NCI-H1417 treated with DMSO at 0.1 percent for 48 hours (cell line): ENCODE measurements at places on chromosomes 12 and 14.

DNA sequence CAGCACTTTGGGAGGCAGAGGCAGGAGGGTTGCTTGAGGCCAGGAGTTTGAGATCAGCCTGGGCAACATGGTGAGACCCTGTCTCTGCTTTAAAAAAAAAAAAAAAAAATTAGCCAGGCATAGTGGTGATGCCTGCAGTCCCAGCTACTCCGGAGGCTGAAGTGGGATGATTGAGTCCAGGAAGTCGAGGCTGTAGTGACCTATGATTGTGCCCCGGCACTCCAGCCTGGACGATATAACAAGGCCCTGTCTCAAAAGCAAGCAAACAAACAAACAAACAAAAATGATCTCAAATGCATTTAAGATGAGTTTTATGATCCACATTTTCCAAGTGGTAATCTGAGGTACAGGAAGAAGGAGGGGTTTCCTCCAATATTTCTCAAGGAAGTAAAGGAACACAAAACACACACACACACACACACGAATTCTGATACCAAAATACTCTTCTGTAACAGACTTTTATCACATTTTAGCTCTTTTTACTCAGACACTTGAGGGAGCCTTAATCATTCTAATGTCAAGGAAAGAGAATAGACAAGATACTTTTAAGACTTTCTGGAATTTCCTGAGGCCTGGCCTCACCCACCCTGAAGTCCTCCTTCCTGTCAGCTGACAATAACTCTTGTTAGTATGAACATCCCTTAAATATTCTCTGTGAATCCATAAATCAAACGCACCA, 44.4 kb upstream of the CERS5 start:
- DNase-seq: no peak

GRCh38 chr14:103808403-103809001, 38.9 kb downstream of the PPP1R13B start:
- DNase-seq: peak; percentile 32

- no peak for DNase-seq
Observed at GRCh38 chr12:50087995-50088394, 2.9 kb downstream of the SMARCD1 start.

DNA sequence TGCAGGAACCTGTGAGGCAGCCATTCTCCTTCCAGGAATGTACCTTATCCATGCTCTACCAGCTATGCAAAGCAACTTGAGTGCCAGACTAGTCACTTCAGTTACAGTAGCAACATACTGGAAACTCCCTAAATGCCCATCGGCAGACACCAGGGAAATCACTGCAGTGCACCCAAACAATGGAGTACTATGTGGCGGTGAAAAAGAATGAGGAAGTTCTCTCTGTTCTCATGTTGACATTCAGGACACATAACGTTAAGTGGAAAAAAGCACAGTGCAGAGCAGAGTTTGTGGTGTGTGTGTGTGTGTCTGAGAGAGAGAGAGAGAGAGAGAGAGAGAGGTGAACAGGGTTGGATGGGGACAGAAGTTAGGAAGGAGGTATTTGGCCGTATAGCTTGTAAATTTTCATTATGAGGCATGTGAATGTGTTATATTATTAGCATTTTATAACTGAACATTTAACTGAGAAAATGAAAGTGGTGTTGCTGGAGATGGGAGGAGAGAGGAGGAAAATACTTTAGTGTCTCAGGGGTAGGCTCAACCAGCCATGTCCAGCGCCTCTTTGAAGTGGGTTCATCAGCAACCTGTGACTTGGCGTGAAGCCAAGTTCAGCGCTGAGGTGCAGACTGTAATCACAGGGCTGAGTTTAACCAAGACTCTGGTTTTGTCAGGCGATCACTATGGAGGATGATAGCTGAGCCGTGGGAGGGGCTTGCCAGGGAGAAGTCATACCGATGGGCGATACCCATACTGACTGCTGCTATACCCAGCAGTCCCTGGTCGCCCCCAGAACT, 17.3 kb downstream of the TNFAIP2 start:
- DNase-seq: peak; percentile 52

- DNase-seq: no peak
Observed at GRCh38 chr12:124633365-124634362, 66.3 kb upstream of the NCOR2 start.

GRCh38 chr12:105864901-105865300, 273.9 kb downstream of the NUAK1 start:
- DNase-seq: no peak

DNA sequence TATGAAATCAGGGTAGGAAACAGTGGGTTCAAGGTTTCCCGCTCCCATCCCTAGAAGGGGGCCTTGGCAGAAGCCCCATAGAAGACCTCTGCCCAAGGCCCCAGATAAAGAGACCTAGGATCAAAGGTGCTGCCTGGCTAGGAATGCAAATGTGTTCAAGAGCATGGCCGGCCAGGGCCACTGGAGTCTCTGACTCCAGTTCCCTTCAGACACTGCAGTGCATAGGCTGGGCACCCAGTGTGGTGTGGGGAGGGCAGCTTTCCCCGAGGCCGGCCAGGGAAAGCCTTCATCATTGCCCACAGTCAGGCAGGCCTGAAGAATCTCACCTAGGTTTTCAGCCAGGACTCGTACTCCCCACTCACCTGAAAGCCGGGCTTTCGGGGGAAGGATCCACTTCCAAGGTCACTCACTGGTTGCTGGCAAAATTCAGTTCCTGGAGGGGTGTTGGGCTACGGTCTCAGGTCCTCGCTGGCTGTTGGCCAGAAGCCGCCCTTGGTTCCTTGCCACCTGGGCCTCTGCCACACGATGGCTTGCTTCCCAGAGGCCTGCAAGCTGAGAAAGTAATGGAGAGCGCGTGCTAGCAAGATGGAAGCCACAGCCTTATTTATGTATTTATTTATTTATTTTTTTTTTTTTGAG, 9.7 kb upstream of the PEBP1 start:
- DNase-seq: no peak

DNA sequence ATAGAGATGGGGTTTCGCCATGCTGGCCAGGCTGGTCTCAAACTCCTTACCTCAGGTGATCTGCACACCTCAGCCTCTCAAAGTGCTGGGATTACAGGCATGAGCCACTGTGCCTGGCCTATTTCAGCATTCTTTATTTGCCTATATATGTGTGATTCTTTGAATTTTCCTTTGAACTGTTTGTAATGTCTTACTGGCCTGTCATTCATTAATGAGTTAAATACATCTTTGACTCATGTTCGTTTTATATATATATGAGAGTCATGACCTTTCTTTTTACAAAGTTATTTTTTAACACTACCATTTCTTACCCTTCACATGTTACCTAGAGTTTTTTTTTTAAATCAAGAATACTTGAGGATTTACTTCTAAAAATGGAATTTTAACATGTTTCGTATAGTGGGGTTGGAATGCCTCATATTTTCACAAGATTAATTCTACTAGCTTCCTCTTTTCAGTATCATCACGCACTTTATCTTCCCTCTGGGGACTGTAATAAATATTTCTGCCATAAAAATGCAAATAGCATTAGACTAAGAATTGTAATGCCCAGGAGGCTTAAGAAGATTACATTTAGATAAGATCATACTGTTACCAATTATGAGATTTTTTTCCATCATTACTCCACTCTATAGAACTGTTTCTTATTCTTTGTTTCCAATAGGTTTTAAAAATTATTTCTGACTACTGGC, 66.7 kb downstream of the NTN4 start:
- no peak for DNase-seq

DNA sequence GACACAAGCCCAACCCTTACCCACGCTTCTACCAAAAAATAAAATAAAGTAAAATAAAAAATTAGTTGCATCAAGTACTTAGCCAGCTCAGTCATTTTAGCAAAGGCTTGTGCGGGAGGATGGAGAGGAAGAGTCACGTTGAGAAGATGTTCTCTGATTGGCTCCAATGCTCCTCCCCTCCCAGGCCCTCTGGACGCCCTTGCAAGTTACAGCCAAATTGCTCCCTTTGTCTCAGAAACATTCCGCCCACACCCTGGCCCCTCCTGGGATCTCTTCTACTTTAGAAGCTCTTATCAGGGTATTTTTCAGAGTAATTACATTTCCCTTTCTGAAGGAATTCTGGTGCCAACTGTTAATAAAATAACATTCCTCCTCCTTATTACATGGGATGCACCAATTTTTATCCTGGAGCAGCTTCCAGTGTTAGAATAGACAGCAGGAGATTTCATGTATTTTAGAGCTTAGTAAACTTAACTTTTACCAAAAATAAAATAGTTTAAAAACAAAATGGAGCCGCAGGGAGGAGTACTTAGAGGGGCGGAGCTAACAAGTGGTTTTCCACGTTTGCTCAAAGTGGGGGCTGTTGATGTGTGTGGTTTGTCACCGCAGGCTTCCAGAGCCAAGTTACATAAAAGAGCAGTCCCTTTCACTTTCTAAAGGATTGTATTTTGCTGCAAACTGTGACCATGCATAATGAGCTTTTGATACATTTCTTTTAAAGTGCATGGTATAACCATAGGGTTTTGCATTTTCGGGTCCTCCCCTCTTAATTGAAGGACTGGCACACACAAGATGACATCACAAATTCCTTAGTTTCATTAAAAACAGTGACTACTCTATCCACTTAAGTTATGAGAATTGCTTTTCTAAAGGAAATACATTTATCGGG, 71.7 kb upstream of the RAP1B start:
- DNase-seq: no peak

GRCh38 chr14:53896726-53897125, 59.9 kb downstream of the BMP4 start:
- no peak for DNase-seq

DNA sequence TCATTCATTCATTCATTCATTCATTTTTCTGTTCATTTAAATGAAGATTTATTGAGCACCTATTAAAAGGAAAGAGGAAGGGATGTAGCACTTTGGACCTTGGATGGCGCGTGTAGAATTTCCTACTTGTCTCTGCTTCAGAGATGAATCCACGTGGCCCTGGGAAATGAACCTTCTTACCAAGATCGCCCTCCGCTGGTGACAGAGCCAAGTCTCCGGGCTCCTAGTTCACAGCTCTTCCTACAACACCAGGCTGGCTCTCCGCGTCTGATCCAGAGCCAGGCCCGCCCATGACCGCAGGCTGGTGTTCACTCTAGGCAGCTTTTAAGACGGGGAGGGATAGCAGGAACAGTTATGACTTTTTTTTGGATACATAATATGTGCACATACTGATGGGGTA, 70.9 kb upstream of the PIWIL1 start:
- no peak for DNase-seq

DNA sequence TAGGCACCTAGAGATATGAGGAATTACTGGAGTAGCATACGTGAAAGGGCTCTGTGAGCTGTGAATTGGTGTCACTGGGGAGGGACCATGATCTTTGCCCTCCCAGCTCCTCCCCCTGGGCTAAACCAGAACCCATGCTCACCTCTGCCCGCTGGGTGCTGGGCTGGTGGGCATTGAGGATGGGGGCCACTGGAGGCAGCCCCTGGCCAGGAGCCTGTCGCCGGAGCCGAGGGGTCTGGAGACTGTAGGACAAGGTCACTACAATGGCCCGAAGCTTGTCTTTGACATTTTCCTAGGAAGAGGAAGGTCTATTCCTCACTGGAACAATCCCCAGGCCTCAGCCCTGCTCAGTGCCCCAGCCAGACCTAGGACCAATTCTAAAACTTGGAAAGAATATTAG, 11.6 kb downstream of the ITGA7 start:
- DNase-seq: no peak

DNA sequence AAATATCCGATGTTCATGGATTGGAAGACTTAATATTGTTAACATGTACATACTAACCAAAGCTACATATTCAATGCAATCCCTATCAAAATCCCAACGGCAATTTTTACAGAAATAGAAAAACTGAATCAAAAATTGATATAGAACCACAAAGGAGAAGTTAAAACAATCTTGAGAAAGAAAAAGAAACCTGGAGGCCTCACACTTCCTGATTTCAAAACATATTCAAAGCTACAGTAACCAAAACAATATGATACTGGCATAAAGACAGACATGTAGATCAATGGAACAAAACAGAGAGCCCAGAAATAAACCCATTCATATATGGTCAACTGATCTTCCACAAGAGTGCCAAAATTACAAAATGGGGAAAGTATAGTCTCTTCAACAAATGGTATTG, 5.4 kb upstream of the PELI2 start:
- no peak for DNase-seq

- no peak for DNase-seq
Observed at GRCh38 chr12:33438025-33438772, 1.4 kb downstream of the SYT10 start.

- peak; percentile 93 for DNase-seq
Observed at GRCh38 chr14:101193845-101194372, 290.4 kb upstream of the RTL1 start.

DNA sequence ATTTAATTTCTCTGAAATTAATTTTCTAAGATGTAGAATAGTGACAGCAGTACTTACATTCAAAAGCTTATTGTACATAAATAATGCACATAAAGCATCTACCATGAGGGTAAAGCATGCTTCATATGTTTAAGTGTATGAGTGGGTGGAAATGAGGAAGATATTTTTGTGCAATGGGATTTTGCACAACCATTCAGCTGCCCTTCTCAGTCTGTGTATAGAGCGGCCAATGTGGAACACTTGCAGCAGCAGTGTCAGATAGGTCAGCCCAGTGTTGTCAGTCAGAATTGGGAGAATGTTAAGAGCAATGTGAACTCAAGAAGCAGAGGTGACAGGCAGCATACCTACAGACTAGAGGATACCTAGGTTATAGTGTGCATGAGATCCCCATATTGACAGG, 72.5 kb upstream of the ATP2B1 start:
- DNase-seq: no peak

DNA sequence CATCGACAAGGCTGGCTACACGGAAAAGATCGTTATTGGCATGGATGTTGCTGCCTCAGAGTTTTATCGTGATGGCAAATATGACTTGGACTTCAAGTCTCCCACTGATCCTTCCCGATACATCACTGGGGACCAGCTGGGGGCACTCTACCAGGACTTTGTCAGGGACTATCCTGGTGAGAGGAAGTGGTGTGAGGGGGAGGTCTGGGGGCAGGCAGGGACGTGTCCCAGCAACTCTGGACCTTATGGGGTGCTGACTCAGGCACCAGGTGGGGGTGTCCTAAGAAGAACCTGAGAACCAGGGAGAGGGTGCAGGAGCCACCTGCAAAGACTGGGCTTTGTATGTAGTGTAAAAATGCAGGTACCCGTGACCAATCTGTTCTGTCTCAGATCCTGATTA, 5.2 kb downstream of the ENO2 start:
- no peak for DNase-seq
